ENCODE measurements at places on chromosomes 7 and 10.
A peak's percentile ranks its signal among the peaks of the same experiment; 100 is the strongest.

GRCh38 chr7:106285855-106286492, 1.2 kb upstream of the NAMPT start:
- DNase-seq = no peak

- no peak for DNase-seq
Observed at GRCh38 chr10:77377034-77377433, 260.6 kb downstream of the KCNMA1 start.

GRCh38 chr7:105448181-105448580, 59.5 kb upstream of the SRPK2 start:
- DNase-seq = no peak

DNA sequence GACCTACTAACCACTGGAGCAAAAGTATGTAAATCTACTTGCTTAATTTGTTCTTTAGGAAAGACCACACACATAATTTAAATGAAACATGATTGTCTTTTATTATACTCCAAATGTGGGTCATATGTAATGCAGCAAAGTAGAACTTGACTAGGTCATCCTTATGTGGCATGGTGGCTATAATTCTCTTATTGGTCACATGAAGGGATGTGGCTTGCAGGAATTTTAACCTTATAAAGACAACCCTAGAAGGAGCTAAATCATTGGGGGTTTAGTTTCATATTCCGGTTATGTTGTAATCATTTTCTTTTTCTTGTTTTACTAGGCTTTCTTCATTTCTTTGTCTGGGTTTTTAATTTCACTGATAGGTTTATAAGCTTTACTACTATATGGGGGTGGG, 93.9 kb downstream of the SEPTIN7 start:
- DNase-seq = peak; percentile 51

- no peak for DNase-seq
Observed at GRCh38 chr10:124099604-124100003, 6.2 kb upstream of the CHST15 start.
